Sciatic nerve (tissue), 2 donors: ENCODE measurements at places on chromosomes 11 and 22. TPM values are rescaled to one million over a fixed set of nuclear protein-coding genes. Genes with fewer than 3 reads are reported as not detected.

DNA sequence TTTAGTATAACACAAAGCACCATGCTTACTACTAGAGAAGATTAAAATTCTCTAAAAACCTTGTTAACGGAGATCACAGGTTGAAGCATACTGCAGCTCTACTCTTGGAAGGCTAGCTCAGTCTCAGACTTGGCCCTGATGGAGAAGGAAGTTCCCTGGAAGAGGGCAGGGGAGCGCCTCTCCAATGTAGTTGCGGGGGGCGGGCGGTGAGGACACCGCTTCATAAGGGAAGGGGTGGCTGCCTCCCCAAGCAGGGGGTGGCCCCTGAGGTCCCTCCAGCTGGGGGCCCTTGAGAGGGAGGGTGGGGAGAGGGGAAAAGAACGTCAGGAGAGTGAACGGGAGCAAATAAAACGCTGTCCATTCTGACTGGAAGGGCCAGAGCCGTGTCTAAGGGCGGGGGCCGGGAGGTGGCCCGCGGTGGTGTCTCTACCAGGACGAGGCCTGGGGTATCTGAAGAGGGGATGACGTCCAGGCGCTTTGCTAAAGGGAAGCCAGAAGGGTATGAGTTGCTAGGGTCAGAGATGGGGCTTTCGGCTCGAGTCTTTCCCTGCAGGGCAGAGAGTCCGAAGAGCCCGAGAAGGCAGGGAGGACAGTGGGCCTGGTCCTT lies 553 bp upstream of the USP47 start:
- DNase-seq: peak; percentile 70

DNA sequence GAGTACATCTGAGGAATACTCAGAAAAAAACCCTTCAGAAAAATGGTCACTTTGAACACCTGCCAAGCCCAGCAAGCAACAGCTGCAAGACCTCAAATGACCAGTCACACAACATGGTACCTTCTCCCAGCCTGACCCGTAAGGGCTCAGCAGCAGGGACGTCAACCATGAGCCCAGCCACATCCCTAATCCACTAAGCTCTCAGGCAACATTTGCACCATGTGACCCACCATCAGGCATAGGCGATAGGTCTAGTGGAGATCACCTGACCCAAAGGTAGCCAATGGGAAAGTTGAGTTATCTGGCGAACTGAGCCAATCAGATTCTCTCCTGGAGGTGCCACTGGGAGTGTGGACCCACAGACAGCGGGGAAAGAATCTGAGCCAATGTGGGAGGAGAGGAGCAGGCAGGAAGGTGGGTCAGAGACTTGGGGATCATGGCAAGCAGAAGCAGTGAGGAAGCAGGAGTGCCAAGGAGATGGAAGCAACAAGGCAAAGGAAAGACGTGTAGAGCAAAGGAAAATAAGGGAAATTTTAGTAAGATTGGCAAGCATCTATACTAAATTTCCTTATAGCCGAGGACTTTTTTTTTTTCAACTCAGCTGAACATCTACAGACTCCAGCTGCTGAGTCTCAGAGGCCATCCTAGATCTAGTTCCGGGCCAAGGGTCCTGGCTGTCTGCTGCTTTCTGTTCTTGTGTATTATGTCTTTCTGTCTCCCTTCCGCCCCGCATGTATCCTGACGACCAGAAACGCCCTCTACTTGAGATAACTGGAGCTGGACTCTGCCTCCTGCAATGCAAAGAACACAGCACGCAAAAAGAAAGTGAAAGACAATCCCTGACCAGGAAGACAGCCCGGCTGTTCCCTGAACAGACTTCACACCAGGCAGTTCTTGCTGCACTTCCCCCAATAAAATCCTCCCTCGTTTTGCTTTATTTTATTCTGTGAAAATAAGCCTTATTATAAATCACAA lies 11.0 kb upstream of the PLAAT2 start:
- peak; percentile 64 for DNase-seq

- peak; percentile 25 for DNase-seq
Observed at GRCh38 chr11:44758983-44759382, 32.2 kb downstream of the TSPAN18 start.

GRCh38 chr11:2768471-2769408 lies 68.9 kb upstream of the KCNQ1OT1 start:
- peak; percentile 56 for DNase-seq

DNA sequence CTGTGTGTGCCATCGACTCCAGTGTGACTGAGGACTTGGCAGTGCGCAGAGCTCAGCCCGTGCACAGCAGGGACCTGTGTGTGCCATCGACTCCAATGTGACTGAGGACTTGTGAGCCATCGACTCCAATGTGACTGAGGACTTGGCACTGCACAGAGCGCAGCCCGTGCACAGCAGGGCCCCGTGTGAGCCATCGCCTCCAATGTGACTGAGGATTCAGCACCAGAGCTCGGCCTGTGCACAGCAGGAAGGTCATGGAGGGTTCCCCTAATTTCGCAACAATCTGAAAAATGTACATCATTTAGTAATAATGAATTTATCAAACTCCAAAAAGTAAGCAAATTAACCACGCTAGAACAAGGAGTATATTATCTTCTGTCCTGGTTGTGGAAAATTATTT lies 348.3 kb upstream of the B3GAT1 start:
- no peak for DNase-seq

- DNase-seq: peak; percentile 22
Observed at GRCh38 chr22:47366026-47366767, 603.7 kb downstream of the TBC1D22A start.

Gene SYVN1
- 75.9 TPM for total RNA-seq
